NB4 (cell line): ENCODE measurements at places on chromosomes 11 and 22.
A peak's percentile ranks its signal among the peaks of the same experiment; 100 is the strongest.

DNA sequence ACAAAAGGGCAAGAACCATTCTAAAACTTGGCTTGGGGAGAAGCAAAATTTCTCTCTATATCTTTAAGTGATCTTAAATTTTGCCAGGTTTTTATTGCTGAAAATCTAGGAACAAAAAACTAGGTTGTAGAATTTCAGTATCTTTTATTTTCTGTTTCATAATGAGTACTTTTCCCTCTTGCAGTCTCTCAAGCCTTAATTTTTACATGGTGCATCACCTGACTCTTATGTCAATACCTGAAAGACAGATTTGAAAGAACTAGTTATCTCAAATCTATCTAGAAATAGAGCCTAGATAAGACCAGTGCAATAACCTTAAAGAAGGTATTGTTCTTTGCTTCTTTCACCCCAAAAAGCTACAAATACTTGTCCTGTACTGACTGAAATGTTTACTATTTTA, 122.1 kb downstream of the TRIM44 start:
- no peak for DNase-seq

GRCh38 chr11:70871881-70872280, 380.5 kb downstream of the SHANK2 start:
- DNase-seq = no peak

DNA sequence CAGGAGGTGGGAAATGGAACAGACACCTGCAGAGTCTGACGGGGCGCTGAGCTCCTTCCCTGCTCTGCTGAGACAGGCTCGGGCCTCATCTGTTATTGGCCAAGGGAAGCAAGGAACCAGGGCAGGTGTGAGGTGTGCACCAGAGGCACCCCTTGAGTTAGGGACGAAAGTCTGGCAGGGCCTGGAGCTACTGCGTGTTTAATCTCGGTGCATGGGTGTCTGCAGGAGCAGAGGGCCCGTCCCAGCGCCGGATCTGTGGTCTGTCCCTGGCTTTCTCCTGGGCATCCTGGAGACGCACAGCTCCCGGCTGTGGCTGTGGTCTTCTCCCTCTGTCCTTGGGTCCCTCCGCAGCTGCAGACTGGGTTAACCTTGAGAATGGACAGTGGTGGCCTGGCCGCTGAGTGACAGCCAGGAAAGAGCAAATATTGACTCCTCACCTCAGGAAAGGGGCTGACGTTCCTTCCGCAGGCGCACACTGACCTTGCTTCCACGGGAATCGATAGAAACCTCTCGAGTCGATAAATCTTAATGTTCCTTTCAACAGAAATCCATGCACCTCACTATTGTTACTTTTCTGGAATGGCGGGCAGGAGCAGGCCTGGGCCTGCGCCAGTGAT, 975.6 kb downstream of the BRD1 start:
- no peak for DNase-seq

- DNase-seq = no peak
Measured at GRCh38 chr11:65186701-65187100, 5.0 kb downstream of the CAPN1 start.

DNA sequence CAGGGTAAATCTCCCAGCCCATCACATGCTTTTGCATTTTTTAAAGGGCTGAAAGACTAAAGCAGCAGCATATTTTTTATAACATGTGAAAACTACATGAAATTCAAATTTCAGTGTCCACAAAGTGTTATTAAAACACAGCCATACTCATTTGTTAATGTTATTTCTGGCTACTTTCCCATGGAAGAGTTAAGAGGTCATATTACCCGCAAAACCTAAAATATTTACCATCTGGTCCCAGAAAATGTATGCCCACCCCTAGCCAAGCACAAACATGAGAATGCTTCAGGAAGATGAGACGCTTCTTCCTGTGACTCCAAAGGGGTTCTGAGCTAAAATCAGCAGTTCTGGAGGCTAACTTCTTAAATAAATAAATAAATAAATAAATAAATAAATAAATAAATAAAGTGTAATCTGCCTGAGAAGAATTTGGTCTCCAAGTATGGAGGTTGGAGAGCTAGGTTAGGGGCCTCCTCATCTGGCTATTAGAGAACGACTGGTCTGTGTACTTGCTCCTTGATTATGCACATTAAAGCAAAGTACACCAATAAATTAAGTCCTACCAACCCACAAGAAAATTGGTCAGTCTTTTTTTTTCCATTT, 9.7 kb downstream of the IMMP1L start:
- DNase-seq = no peak

GRCh38 chr22:31926969-31927368, 17.4 kb upstream of the YWHAH start:
- no peak for DNase-seq

DNA sequence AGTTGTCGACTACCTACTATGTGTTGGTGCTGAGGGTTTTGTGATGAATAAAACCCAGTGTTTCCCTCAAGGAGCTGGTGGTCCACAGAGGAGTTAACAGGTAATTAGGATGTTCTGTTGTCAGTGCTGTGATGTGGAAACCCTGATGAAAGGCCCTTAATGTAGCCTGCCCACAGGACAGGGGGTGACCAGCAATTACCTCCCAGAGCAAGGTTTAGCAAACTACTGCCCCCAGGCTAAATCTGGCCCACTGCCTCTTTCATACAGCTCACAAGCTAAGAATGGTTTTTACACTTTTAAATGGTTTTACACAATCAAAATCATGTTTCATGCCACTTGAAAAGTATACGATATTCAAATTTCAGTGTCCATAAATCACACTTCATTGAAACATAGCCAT, 536.2 kb downstream of the MIAT start:
- DNase-seq = no peak

DNA sequence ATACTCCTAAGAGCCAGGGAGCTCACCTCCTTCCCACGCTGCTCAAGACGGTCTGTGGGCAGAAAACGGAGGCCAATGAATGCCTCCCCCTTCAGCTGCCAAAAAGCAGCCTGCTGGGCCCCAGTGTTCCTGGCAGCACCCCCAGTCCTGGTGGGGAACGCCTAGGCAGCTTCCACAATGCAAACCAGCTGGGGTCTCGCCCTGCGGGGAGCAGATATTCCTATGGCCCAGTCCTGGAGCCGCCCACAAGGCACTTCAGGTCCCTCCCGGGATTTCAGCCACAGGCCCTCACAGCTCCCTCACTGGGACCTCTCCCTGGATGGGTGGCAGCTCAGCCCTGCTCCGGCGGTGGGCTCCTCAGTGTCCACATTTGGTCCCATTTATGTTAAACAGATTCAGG, 29.2 kb downstream of the A4GALT start:
- DNase-seq = no peak

GRCh38 chr11:69830086-69830485, 10.9 kb upstream of the FGF3 start:
- DNase-seq = no peak

DNA sequence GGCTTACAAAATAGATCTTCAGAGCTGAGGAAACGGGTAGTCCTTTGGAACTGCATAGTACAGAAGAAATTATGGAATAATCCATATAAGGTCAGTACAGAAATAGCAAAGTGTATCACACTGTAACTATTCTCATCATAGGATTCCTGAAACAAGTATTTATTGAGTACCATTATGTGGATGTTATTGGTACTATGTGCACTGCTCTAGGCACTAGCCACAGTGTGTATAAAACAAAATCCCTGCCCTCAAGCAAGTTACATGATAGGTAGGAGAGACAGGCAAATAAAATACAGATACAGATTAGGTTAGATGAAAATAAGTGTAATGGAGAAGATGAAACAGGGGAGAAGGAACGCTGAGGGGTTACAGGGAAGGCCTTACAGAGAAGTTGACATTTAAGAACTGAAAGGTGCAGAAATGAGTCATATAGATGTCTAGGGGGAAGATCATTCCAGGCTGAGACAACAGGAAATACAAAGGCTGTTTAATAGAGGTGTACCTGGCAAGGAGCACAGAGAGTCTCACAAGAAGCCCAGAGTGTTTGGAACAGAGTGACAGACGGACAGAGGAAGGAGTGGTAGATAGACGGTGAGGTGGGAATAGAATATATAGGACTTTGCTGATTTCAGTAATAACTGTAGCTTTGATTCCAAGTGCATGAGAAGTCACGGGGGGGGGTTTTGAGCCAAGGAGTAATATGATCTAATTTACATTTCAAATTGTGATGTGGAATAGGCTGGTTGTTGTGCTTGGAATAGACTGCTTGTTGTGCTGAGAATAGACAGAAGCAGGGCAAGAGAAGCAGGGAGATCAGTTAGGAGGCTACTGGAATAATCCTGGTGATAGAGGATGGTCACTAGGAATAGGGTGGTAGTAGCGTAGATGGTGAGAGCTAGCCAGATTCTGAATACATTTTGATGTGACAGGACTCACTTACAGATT, 13.7 kb downstream of the RNF141 start:
- no peak for DNase-seq

DNA sequence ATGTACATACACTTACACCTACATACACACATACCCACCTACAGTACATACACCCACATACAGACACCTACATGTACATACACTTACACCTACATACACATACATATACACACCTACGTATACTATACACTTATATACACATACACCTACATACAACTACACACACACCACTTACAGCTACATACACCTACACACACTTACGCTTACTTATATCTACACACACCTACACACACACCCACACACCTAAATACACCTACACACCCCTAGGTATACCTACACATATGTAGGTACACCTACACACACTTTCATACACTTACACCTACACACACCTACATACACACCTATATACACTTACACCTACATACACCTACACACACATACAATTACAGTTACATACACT, 61.0 kb downstream of the ARHGAP8 start:
- no peak for DNase-seq

DNA sequence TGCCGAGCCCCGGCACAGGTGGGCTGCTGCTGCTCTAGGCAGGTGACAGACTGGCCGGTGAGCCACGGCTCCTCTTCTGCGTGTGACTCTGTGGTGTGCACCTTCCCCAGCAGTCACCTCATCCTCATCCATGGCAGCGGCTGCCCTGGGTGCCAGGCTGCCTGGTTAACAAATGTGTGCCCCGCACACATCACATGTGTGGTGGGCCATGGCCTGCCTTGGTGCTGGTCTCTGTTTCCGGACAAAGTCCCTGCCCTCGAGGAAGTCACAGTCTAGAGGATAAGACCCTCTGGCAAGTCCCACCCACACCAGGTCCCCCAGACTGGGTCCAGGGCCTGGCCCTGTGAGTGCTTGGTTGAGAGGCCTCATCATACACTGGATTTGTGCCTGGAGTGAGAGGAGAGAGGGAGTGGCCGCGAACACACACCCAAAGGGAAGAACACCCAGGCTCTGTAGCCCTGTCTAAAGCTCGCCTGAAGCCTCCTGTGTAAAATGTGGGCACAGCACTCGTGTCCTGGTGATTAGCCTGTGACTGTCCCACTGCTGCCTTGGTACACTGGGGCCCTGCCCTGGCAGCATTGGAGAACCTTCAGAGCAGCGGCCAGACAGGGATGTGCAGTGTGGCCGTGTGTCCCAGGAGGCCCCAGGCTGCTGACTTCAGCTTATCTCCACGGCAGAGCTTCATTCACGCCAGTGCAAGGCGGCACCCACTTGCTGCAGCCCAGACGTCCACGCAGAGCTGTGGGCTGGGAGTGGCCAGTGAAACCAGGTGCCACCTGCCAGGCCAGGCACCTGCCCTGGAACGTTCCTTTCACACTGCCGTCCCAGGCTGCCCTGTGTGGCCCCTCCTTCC, 269.9 kb downstream of the TBC1D22A start:
- DNase-seq = no peak

DNA sequence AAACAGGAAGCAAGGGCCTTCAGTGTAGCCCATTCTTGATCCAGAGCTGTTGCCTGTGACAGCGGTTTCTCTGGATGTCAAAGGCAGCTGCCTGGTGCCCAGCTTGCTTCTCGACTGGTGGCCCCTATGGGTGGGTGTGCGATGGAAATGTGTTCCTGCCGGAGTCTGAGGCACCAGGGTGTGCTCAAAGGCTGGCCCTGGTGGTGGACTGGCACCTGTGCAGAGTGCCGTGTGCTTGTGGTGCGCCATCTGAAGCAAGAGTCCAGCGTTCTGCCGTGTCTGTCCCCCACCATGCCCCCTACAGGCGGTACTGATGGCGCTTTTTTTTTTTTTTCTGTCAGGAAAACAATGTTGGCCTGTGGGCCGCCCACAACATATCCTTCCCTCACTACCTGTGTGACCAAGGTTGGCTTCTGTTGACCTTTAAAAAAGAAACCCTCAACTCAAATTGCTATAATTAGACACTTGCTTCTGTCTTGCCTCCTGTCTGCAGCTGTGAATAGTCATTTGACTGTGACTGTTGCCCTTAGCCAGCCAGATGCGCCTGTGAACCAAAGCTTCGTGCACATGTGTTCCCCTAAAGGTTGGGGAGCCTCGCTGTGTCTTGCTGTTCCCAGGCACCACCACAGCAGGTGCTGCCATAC, 4.7 kb upstream of the RANBP1 start:
- peak; percentile 72 for DNase-seq

DNA sequence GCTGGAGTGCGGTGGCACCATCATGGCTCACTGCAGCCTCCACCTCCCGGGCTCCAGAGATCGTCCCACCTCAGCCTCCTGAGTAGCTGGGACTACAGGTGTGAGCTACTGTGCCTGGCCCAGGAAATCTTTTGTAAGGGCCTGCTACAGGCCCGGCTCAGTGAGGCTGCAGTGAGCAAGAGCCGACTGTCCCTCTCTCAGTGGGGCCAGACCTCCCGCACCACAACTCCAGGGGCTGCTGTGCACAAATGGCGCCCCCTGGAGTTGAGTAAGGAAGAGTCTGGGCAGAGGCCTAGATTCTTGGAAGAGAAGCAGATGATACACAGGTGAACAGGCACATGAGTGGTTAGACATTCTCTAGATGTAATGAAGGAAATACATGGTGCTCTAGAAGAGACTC, 7.0 kb downstream of the SERHL2 start:
- DNase-seq = peak; percentile 64

- DNase-seq = peak; percentile 63
Measured at GRCh38 chr22:42769574-42770447, 49.1 kb upstream of the A4GALT start.

- DNase-seq = no peak
Measured at GRCh38 chr22:36815558-36816338, 1.1 kb downstream of the PVALB start.

GRCh38 chr22:39431821-39432251, 25.0 kb upstream of the MGAT3 start:
- no peak for DNase-seq

DNA sequence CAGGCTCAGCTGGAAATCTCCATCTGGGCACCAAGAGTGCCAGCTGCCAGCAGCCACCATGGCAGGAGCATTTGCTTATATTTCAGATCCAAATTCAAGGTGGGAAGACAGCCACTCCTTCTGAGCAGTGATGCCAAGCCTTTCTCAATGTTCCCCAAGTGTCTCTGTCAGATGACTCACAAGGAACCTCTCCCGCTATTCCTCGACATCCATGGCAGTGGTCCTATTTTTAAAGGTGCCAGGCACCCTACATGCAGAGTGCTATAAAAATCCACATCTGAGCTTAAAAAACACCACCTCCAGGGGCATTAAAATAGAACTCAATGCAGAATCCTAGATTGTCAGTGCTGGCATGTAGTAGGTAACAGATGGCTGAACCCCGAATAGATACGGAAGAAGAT, 112.1 kb downstream of the SLC1A2 start:
- DNase-seq = no peak

DNA sequence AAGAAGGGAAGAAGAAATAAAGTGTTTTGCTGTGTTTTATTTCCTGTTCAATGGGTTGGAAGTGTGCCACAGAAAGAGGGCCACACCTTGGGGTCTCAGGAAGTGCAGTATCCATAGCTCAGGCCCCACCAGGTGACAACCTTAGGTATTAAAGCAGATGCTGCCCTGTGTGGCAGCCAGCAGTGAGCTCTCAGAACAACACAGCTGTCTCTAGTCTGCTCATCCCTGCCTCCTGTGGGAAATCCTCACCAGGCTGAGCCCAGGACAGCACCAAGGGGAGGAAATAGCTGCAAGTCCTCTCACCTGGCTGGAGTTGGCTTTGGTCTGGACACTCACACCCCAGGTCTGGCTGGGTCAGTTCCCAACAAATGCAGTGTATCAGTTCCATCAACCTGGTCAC, 25.1 kb downstream of the ARL14EP start:
- no peak for DNase-seq
